PC-3 (cell line): ENCODE measurements at places on chromosomes 6 and 20. TPM values are rescaled to one million over a fixed set of nuclear protein-coding genes. Genes with fewer than 3 reads are reported as not detected.
A peak's percentile ranks its signal among the peaks of the same experiment; 100 is the strongest.

RHAG gene
- total RNA-seq = not detected in 2 replicates

EPPIN gene
- not detected in 2 replicates for total RNA-seq

MUC21 gene
- not detected in 2 replicates for total RNA-seq

NKAIN2 gene
- total RNA-seq = not detected in 2 replicates

DNA sequence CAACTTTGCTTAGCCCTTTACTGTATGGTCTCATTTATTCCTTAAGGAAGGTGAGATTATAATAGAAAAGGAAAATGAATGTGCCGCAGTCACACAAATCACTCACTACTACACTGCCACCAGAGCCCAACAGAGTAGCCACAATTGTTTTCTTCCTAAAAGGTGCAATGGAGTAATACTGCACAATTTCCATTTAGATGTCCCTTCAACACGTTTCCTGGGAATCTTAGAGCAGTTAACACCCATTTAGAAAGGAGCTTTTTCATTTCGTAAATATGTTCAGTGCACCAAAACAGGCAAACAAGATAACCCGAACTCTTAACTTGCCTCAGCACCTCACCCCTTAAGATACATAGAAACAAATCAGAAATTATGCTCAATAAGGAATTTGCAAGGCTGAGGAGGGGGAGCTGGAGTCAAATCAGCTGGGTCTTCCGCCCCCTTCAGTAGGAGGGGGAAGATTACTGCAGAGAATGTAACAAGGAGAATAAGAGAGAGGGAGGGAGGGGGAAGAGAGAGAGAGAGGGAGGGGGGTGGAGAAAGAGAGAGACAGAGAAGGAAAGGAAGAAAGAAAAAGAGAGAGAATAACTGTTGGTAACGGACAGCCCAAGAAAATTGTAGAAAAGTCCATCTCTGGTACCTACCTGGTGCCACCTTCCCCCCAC, 155.5 kb downstream of the BCAS1 start:
- DNase-seq = no peak

- no peak for DNase-seq
Observed at GRCh38 chr6:88989215-88989614, 25.8 kb upstream of the RNGTT start.

DNA sequence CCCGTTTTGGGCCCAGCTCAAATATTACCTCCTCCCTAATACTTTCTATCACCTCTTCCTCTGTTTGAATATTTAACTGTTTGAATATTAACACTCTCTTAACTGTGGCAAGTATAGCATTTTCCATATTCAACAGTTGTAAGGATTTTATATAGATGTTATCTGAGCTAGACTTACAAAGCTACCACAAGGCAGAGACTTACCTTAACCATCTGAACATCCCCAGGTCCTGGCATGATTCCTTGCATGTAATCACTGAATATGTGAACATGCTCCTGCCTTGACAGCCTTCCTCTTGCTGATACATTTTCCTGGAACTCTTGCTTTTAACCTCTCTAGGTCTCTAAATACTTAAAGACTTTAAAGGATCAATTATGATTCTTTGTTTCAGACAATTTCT, 182.4 kb downstream of the MCHR2 start:
- DNase-seq = no peak

DNA sequence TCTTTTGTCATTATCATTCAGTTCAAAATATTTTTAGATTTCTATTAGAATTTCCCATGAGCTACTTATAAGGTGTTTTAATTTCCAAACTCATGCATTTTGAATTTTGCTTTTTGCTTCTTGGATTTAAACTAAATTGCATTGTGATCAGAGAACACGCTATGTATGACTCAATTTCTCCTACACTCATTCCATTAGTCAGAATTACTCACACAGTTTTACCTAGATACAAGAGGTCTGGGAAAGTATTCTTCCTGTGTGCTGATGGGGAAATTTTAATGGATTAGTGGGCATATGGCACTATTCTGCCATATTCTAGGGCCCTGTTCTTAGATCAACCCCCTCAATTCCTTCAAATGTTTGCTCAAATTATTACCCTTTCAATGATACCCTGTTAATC, 49.9 kb upstream of the BMP5 start:
- peak; percentile 95 for DNase-seq

GRCh38 chr20:63937596-63937995, 18.6 kb downstream of the UCKL1 start:
- DNase-seq = no peak

GRCh38 chr6:160507420-160507819, 156.7 kb downstream of the LPA start:
- no peak for DNase-seq

- DNase-seq = no peak
Observed at GRCh38 chr6:80165143-80165542, 58.7 kb downstream of the BCKDHB start.

GRCh38 chr6:82494367-82494766, 130.8 kb downstream of the TPBG start:
- no peak for DNase-seq
